ENCODE measurements at places on chromosomes 16 and 17.

- no peak for DNase-seq
Observed at GRCh38 chr16:66443269-66443652, 16.2 kb downstream of the BEAN1 start.

DNA sequence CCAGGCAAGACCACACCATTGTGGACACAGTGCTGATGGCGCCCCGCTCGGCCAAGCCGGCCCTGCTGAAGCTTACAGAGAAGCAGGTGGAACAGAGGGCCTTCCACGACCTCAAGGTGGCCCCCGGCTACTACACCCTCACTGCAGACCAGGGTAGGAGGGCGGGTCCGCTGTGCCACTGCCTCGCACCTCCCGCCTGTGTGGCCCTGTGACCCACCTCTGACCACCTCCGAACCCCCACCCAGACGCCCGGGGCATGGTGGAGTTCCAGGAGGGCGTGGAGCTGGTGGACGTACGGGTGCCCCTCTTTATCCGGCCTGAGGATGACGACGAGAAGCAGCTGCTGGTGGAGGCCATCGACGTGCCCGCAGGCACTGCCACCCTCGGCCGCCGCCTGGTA lies 21.1 kb downstream of the ITGB4 start:
- DNase-seq, result no peak

DNA sequence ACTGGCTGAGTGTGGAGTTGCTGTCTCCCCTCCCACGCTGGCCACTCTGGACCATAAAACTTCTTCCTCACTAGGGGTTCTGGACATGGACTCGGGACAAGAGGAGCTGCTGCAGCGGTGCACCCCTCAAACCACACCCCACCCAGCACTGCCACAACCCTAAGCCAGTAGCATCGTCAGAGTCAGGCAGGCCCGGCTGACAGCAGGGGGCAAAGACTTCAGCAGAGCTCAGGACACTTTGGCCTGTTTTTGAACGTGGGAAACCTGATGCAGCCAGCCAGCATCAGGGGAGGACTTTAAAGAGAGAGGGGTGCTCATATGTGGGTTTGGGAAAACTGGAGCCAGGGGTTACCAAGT lies 9.6 kb downstream of the MEOX1 start:
- no peak for DNase-seq

GRCh38 chr16:20911361-20911760 lies 10.8 kb downstream of the LYRM1 start:
- DNase-seq, result no peak

GRCh38 chr16:9351841-9352434 lies 260.5 kb downstream of the HAPSTR1 start:
- no peak for DNase-seq

- DNase-seq, result no peak
Observed at GRCh38 chr16:56870276-56870888, 5.4 kb downstream of the SLC12A3 start.

GRCh38 chr16:84361546-84361945 lies 6.8 kb upstream of the ATP2C2 start:
- no peak for DNase-seq

DNA sequence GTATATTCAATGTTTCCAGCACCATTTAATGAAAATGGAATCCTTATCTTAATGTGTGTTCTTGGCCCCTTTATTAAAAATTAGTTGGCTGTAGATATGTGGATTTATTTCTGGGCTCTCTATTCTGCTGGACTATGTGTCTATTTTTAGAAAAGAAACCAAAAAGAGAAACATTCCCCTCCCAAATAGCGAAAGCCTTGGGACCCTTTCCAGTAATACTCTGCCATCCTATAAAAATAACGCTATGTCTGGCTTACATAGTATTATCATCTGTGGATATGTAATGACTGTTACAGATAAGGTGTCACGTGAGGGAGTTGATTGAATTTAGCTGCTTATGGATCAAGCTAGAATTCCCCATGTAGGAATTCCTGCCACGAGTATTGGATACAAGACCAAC lies 279.3 kb upstream of the KIF2B start:
- DNase-seq, result no peak

- no peak for DNase-seq
Observed at GRCh38 chr16:9212621-9213020, 121.2 kb downstream of the HAPSTR1 start.

DNA sequence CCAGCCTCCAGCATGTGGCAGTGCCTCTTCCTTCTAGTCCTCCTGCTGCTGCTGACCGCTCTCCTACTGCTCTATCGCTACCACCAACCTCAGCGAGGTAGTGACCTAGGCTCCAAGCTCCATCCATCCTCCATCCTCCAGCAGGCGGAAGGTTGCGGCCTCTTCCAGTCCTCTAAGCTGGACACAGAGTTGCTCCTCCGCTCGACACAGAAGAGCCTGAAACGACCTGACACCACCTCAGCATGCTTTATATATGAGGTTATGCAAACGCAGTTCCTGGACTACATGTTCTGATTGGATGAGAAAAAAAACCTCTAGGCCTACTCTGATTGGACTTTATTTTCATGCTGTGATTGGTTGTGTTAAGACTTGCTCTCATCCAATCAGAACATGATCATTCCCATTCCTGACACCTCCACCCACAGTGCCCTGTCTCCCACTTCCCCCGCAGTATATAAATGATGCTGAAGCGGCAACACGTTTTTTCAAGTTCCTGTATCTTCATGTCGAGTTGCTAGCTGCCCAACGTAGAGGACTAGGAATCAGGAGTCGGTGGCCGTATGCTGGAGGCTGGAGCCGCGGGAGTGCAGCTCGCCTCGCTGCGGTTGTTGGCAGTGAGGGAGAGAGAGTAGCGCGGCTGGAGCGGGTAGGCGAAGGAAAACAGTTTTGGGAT lies 398.1 kb downstream of the KCNJ18 start:
- no peak for DNase-seq

- DNase-seq, result no peak
Observed at GRCh38 chr16:88022076-88023042, 71.1 kb downstream of the BANP start.

DNA sequence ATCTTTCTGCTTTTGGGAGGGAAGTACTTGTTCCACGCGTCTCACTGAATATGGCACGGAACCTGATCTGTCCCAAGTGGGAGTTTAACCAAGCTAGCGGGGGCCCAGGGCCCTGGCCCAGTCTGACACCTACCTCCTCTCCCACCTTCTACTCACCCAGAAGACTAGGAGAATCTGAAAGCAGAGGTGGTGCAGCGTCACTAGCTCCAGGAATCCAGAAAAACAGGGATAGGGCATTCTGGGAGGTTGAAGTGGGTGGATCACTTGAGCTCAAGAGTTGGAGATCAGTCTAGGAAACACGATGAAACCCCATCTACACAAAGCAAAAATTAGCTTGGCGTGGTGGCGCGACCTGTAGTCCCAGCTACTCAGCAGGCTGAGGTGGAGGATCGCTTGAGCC lies 163.5 kb upstream of the ZNF267 start:
- no peak for DNase-seq

GRCh38 chr17:58575511-58575910 lies 61.1 kb upstream of the MTMR4 start:
- peak; percentile 50 for DNase-seq

- DNase-seq, result no peak
Observed at GRCh38 chr17:44733753-44734152, 25.0 kb upstream of the ADAM11 start.

DNA sequence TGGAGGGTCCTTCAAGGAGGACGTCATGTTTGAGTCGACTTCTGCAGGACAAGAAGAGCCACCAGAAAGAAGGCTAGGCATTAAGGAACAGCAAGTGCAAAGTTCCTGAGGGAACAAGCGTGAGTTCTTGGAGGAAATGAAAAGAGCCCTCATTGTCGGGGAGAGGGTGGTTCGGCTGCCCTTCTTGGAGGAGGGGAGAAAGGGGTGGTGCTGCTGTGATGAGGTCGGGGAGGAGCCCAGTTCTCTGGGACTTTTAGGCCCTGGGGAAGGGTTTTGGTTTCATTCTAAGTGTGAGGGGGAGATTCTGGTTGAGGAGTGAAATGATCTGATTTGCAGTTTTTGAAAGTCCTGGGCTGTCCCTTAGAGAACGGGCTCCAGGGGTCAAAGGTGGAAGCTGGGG lies 4.1 kb downstream of the BICDL2 start:
- no peak for DNase-seq

GRCh38 chr16:769934-770333 lies 9.4 kb downstream of the MSLN start:
- no peak for DNase-seq

- peak; percentile 50 for DNase-seq
Observed at GRCh38 chr16:2008009-2008526, 1.6 kb downstream of the ZNF598 start.

DNA sequence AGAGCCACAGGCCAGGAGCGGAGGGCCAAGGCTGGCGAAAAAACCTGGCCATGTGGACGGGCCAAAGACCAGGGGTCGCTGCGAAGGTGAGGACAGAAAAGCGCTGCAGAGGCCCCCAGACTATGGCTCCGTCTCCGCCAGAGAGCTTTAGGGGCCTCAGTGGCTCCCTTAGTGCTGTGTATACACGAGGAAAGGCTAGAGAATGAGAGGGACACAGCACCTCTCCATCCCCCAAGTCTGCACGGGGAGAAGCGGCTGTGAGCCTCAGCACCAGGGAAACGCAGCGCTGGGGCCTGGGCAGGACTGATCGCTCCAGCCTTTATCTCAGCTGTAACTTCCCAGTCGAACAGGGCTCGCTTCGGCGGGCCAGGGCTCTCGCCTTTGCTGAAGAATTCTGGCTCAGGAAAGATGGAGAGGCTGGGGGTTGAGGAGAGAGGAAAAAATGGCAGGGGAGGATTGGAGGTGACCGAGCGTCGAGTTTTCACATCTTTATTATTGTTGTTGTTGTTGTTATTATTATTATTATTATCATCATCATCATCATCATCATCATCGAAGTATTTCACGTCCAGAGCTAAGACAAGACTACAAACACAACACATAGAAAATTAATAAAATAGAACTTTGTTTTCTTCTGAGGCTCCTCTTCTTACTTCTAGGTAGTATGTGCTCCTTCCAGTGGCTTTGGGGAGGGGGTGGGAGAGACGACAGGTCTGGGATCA lies 1.9 kb upstream of the HOXB5 start:
- DNase-seq, result no peak

DNA sequence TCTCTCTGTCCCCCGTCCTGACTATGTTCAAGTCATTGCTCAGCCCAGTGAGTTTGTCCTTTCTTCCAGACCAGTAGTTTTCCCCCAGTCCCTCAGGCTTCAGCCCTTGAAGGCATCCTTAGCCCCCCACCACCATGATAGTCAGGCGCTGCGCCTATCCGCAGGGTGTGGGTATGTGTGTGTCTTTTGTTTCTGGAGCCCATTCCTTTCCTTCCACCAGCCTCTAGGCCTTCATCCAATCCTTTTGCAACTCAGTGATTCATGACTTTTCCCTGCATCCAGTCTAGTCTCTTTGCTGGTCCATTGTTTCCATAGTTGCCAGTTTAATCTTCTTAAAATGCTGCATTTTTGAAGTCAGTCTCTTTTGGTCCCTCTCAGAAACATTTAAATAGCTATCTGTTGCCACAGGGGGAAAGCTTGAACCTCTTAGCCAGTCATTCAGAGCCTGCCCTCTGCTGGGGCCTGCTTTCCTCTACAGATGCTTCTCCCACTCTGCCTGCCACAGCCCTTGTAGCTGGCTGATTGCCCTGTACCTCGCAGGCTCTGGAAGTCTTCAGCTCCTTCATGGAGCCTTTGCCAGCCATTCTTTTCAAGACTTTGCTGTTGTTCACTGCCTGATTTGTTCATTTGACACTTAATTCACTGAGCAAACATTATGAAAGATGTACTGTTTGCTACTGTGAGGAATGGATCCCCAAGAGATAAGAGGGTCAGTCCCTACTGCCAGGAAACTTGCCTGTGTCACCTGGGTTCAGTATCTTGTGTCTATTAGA lies 55.9 kb upstream of the ADCY7 start:
- DNase-seq, result peak; percentile 34

DNA sequence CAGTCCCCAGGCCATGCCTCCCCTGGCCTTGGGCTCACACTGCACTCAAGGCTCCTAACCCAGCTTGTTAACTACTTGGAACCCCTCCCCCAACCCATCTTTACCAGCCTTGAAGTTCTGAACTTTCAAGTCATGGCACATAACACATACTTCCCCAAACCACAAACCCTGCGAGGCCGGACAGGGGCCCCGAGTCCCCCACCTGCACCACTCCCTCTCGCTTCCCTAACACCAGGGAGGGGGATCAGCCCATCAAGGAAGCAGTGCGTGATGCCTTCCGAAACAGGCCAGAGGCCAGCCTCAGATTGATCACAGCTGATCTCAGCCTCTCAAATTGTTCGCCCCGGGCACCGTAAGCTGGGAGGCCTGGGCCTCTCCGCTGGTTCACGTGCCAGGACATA lies 3.0 kb upstream of the NLRC3 start:
- DNase-seq, result no peak

- no peak for DNase-seq
Observed at GRCh38 chr17:20273741-20274500, 193.4 kb downstream of the LGALS9B start.

- peak; percentile 42 for DNase-seq
Observed at GRCh38 chr16:8887952-8888560, 5.9 kb downstream of the LITAFD start.

DNA sequence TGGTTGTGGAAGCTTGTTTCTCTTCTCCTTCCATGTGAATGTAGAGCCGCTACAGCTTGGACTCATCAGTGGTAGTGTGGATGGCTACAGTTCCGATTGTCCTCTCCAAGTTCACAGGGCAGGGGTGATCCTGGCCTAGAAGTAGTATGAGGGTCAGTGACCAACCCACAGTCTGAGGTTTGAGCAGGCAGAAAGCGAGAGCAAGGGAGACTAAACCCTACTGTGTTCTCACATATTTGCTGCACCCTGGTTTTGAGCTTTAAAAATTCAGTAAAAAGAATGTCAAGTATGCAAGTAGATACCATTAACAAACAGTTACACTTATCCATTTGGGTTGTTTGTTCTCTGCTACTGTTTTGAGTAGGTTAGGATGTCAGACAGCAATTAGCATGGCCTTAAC lies 148.9 kb downstream of the MRTFB start:
- no peak for DNase-seq

GRCh38 chr17:69874175-69874670 lies 200.8 kb upstream of the KCNJ16 start:
- DNase-seq, result no peak

DNA sequence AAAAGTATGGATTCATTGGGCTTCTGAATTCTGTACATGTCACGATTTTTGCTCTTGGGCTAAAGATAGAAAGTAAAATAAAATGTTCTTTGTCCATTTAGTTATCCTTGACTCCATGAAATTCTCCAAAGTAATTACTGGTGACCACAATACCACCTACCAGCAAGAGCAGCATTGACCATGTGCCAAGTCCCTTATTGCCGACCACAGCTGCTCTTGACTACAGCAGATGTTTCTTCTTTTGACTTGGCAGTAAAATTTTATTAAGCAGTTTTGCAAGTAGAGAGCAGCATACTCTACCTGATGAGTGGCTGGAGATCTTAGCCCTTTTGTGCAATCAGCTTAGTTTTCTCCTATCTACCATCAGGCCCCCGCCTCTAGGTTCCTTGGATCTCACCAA lies 152.2 kb upstream of the TBX2 start:
- peak; percentile 50 for DNase-seq
